ENCODE measurements at places on chromosomes 2 and 18. TPM values are rescaled to one million over a fixed set of nuclear protein-coding genes. Genes with fewer than 3 reads are reported as not detected.
A peak's percentile ranks its signal among the peaks of the same experiment; 100 is the strongest.

GRCh38 chr2:229032608-229033234, 238.4 kb downstream of the PID1 start:
- H3K27me3 ChIP-seq, result no peaks in the 10 kb centered on the region
- H3K27ac ChIP-seq, result no peak overlapping the region
- no peak for DNase-seq
- H3K36me3 ChIP-seq, result no peaks in the 10 kb centered on the region
- H3K4me3 ChIP-seq, result no peak overlapping the region
- no peaks in the 10 kb centered on the region for H3K4me1 ChIP-seq

DNA sequence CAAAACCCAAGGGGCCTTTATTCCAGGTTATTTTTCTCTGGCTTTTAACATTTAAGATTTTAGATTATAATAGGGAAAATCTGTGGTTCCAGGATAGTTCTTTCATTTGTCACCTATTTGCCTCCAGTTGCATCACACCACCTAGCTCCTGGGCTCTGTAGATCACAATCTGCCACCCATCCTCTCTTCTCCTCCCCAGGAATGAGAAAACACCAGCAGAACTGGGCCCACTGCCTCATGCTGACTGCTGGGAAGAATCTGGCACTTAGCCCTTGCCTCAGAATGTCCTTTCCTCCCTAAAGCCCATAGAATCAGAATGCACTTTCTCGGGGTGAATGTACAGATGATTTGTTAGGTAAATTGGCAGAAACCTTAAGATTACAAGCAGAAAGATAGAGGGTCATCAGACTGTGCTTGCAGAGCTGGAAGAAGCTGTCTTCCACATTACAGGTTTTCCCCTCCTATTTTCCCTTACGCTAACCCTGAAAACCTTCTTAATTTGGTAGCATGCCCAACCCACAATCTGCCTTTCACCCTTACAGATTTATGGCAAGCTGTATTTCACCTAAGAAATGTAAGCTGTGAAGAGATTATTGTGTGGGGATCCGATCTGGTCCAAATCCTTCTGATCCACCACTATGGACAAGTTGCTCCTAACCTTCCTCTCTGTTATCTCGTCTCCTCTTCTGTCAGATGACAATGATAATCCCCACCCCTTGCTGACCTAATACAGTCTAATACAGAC, 72.6 kb downstream of the LRRC30 start:
- H3K4me1 ChIP-seq, result no peaks in the 10 kb centered on the region
- DNase-seq, result no peak
- no peaks in the 10 kb centered on the region for H3K36me3 ChIP-seq

GRCh38 chr2:216535454-216535995, 36.9 kb downstream of the RPL37A start:
- H3K27ac ChIP-seq, result no peak overlapping the region
- DNase-seq, result peak; percentile 33
- H3K4me1 ChIP-seq, result peaks cover 9% of the 10 kb centered on the region
- H3K4me3 ChIP-seq, result no peak overlapping the region

DNA sequence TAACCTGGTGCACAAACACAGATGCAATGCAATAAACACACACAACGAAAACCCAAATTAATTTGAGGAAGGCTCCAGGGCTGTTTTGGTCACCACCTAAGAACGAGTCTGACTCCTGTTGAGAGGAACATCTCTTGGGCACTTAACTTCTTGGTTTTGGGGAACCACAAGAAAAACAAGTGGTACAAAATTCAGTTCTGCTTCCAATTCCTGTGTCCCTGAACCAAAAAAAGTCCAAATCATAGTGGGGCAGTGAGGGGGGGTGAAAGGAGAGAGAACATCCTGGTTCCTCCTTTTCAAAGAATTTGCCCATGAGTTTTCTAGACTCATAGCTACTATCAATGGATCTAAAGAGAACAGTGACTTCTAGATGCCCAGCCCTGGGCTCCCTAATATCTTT, 143.6 kb downstream of the COL4A4 start:
- no peaks in the 10 kb centered on the region for H3K27me3 ChIP-seq
- peaks cover 13% of the 10 kb centered on the region for H3K4me1 ChIP-seq
- H3K36me3 ChIP-seq, result no peaks in the 10 kb centered on the region
- no peak overlapping the region for H3K4me3 ChIP-seq
- no peak overlapping the region for H3K27ac ChIP-seq
- no peak for DNase-seq

- no peaks in the 10 kb centered on the region for H3K36me3 ChIP-seq
- no peak overlapping the region for H3K27ac ChIP-seq
- no peaks in the 10 kb centered on the region for H3K27me3 ChIP-seq
Observed at GRCh38 chr18:3898861-3899613, 449.1 kb downstream of the TGIF1 start.

- H3K27ac ChIP-seq, result no peak overlapping the region
- DNase-seq, result no peak
Observed at GRCh38 chr18:52163478-52163877, 176.5 kb upstream of the DCC start.

DNA sequence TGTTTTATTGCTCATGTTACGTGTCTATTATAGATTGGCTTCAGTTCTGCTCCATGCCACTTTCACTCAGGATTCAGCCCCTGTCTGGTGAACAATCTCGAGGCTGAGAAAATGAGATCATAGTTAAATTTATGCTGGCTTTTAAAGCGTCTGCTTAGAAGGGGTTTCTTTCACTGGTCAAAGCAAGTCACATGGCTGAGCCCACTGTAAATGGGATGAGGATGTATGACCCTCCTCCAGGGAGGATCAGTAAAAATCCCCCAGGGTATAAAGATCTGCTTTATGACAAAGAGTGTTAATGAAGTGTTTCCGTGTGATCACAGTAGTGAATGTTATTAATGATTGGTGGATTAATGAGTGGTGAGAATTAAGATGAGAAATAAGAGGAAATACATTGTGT, 6.2 kb upstream of the PLCL1 start:
- H3K36me3 ChIP-seq, result no peaks in the 10 kb centered on the region
- H3K4me1 ChIP-seq, result peaks cover 2% of the 10 kb centered on the region
- no peak overlapping the region for H3K4me3 ChIP-seq
- H3K27me3 ChIP-seq, result peaks cover 15% of the 10 kb centered on the region
- H3K27ac ChIP-seq, result no peak overlapping the region
- DNase-seq, result no peak

DNA sequence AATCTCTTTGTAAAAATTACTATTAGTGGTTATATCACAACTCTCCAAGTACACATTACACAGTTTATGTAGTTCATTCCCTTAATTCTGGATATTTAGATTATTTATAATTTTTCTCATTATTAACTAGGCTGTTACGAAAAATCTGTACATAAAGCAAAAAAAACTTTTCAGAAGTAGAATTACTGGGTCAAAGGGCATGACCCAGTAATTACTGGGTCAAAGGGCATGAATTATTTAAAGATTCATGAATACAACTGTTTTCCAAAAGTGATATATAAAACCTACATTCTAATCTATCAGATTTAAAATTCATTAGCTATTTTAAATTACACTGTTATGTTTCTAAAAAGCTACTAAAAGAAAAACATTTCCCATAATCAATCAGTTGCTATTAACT, 55.3 kb downstream of the MSH6 start:
- H3K4me3 ChIP-seq, result no peak overlapping the region
- no peaks in the 10 kb centered on the region for H3K27me3 ChIP-seq
- DNase-seq, result no peak
- no peak overlapping the region for H3K27ac ChIP-seq
- peaks cover 59% of the 10 kb centered on the region for H3K36me3 ChIP-seq
- H3K4me1 ChIP-seq, result no peaks in the 10 kb centered on the region

- H3K27me3 ChIP-seq, result no peaks in the 10 kb centered on the region
- DNase-seq, result no peak
- no peak overlapping the region for H3K27ac ChIP-seq
- peaks cover 7% of the 10 kb centered on the region for H3K4me1 ChIP-seq
Observed at GRCh38 chr2:172329774-172330671, 97.4 kb upstream of the ITGA6 start.

Gene C2orf78
- not detected for polyA plus RNA-seq

Gene SLC39A10
- 6.9 TPM for polyA plus RNA-seq

Gene HOXD4
- not detected for polyA plus RNA-seq

Gene CGREF1
- not detected for polyA plus RNA-seq

Gene BMP10
- not detected for polyA plus RNA-seq

Gene GAD1
- polyA plus RNA-seq, result not detected

Gene SLC23A3
- 0.47 TPM for polyA plus RNA-seq

Measured in CD14-positive monocyte (primary cell).